Uterine smooth muscle cell (primary cell): ENCODE measurements at places on chromosomes 12 and 14. TPM values are rescaled to one million over a fixed set of nuclear protein-coding genes. Genes with fewer than 3 reads are reported as not detected.

ERP27 gene
- not detected in 2 replicates for total RNA-seq

SSPN gene
- 14.4 and 19.0 TPM in 2 replicates for total RNA-seq

TMEM117 gene
- total RNA-seq: 9.2 and 11.4 TPM in 2 replicates

KLRD1 gene
- 0.25 TPM in 1 of 2 replicates, not detected in the other for total RNA-seq

P3H3 gene
- 133 and 175 TPM in 2 replicates for total RNA-seq

PTPRR gene
- total RNA-seq: 1.00 and 2.2 TPM in 2 replicates

ASCL1 gene
- total RNA-seq: not detected in 2 replicates

PRKD1 gene
- total RNA-seq: 8.3 and 10.7 TPM in 2 replicates

TEX22 gene
- 0.11 and 0.25 TPM in 2 replicates for total RNA-seq

FAM181A gene
- not detected in 2 replicates for total RNA-seq

NEDD8 gene
- 163 and 222 TPM in 2 replicates for total RNA-seq

ESPL1 gene
- 4.2 and 13.4 TPM in 2 replicates for total RNA-seq

ATF1 gene
- 20.6 and 26.4 TPM in 2 replicates for total RNA-seq

DCN gene
- total RNA-seq: 87.0 and 193 TPM in 2 replicates

TUNAR gene
- total RNA-seq: not detected in 2 replicates

LMBR1L gene
- 39.7 and 50.9 TPM in 2 replicates for total RNA-seq

HSPB8 gene
- total RNA-seq: 17.8 and 18.9 TPM in 2 replicates

TTC5 gene
- total RNA-seq: 25.2 and 26.2 TPM in 2 replicates

RND1 gene
- total RNA-seq: 0.12 TPM in 1 of 2 replicates, not detected in the other

SERPINA5 gene
- not detected in 2 replicates for total RNA-seq

TESPA1 gene
- not detected in 2 replicates for total RNA-seq

STYK1 gene
- total RNA-seq: 0.25 and 0.66 TPM in 2 replicates

NTF3 gene
- 0.12 TPM in 1 of 2 replicates, not detected in the other for total RNA-seq

OTUB2 gene
- total RNA-seq: 1.00 and 2.4 TPM in 2 replicates

NPFF gene
- total RNA-seq: not detected in 2 replicates
